Esophagus squamous epithelium (tissue), 5 donors: ENCODE measurements at places on chromosomes 2 and 18. TPM values are rescaled to one million over a fixed set of nuclear protein-coding genes. Genes with fewer than 3 reads are reported as not detected.

TRAK2 gene
- 32.8 TPM for total RNA-seq

SIX3 gene
- not detected for total RNA-seq

LMAN2L gene
- 12.5 TPM for total RNA-seq

LHCGR gene
- 0.76 TPM for total RNA-seq
